ENCODE measurements at places on chromosomes 11 and 22.

DNA sequence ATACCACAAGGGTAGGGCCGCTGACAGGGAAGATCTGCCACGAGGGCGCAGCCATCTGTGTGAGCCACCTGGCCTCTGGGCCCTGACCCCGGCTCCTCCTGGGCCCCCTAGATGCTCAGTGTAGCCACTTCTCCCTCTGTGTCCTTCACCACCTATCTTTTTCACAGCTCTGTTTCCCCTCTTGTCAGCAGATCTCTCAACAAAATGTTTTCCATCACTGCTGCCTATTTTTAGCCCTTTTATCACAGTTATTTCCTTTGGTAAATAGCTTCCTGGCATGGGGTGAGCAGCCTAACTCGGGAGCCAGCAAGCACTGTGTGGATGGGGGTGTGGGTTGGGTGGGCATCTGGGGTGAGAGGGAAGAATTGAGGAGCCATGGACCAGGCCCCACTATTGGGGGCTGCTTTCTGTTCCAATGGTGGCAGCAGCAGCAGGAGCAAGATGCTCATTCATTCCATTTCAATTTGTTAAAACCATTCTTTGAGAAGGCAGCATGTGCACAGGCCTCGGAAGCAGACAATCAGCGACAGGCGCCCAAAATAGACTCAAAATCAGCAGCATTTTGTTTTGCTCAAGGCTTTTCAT is 135.2 kb upstream of the NAV2 start:
- no peak for DNase-seq

DNA sequence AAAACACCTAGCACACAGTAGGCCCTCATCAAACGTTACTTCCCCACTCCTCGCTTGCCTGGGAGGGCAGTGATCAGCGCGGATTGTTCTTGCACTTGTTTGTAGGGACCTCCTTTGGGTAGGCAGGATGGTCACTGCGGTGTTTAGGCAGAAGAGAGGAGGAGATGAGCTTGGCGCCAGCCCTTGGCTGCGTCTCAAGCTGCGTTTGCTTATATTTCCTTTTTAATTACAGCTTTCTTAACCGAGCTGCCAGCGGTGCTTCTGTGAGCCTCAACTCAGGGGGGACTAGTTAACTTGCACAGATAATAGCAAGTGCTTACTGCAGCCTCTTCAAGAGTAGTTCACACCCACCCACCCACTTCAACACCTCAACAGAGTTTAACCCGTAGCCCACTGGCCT is 15.1 kb downstream of the IFT27 start:
- no peak for DNase-seq

DNA sequence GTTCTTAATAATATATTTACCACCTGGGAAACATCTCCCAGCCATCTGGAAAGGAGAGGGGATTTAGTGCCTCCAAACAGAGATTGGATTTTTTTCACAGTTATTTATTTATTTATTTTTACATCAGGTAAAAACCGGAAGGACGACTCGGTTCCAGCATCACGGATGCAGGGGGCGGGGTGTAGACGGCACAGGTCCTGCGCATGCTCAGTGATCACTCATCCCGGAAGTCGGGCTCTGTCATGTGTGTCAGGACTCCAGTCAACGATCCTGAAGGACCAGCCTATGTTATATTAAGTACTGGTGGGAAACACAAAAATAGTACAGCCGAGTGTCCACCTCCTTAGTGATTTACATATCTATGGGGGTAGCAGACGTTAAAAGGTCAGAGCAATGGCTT is 467.6 kb downstream of the NTM start:
- DNase-seq = no peak

GRCh38 chr11:110955776-110956175 is 243.5 kb upstream of the ARHGAP20 start:
- DNase-seq = no peak

DNA sequence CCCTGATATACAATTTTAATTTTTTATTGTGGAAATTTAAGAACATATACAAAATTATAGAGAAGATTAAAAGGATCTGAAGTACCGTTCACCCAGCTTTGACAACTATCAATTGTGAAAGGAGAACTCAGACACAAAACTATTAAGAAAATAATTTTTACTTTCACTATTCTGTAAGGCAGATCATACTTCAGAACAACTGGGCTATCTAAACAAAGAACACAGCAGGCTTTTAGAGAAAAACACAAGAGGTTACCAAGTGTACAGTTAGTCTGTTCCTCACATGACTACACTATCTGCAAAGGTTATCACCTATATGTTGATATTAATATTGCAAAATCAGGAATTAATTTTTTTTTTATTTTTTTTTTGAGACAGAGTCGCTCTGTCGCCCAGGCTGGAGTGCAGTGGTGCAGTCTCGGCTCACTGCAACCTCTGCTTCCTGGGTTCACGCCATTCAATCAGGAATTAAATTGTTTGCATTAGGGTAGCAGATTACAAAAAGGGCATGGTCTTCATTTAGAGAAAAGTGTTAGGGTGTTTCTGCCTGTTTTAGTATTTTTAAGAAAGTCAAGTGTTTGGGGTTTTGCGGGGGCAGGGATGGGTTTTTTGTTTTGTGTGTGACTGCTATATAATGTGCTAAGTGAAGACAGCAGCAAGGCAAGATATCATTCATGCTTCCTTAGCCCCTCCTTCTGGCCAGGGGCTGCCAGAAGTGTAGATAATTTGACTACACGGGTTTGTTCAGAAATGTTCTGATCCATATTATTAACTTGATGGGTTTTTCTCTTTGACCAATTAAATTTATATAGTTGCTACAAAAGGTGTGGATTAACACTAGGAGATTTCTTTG is 27.6 kb upstream of the SIK2 start:
- no peak for DNase-seq

DNA sequence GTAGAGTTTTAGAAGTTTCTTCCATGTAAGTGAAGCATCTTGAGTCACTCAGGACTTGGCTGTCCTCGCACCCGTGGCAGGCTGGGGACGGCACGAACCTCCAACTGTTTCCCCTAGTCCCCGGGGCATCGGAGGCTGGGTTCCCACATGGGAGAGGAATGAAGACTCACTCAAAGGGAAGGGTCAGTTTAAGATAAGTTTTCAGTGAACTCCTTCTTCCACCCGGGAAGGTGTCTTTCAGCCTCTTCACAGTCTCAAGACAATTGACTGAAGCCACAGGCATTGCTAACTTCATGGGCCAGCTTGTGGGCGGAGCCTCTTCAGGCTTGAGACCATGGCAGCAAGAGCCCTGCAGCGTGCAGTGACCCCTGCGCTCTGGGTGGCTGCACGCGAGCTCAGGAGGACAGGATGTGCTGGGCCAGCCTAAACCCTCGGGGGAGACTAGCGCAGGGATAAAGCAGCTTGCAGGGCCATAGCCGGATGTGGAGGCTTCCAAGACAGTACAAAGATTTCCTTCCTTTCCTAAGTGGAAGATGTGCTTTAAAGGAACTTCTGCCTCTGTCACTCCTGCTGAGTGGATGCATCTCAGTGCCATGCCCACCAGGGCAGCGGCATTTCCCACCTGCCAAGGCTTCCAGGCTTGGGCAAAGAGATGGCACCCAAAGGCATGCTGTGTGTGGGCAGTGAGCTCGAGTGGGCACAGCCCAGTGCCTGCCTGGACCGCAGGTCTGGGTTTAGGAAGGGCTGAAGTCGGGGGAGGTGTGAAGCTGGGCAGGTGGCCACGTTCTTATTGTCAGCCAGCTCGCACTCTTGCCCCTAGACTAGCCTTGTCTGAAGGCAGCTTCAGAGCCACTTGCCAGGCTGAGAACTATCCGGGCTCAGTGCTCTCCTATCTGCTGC is 32.9 kb downstream of the PPIL2 start:
- no peak for DNase-seq

DNA sequence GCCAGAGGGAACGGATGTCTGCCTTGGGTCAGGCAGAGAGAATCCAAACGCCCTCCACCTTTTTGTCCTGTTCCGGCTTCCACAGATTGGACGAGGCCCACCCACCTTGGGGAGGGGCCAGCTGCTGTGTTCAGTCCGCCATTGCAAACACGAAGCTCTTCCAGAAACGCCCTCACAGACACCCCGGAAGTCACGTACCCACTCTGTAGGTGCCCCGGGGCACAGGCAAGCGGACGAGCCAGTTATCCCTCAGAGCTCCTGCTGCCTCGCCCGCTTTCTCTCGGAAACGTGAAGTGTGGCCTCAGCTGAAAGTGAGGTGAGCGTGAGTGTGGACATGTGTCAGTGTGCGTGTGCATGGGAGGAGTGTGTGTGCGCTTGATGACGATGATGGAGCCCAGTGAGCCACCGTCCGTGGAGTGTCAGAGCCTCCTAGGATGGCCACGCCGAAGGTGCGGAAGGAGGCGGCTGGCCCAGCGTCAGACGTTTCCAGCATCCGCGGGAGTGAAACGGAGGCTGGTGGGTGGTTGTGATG is 869.2 kb downstream of the TBC1D22A start:
- no peak for DNase-seq

- DNase-seq = no peak
Measured at GRCh38 chr11:101401245-101401644, 182.6 kb downstream of the TRPC6 start.

- DNase-seq = peak; percentile 14
Measured at GRCh38 chr22:37043828-37044538, 7.6 kb upstream of the KCTD17 start.

GRCh38 chr11:105740164-105740903 is 130.5 kb downstream of the GRIA4 start:
- DNase-seq = no peak

- DNase-seq = no peak
Measured at GRCh38 chr11:87136236-87136635, 98.5 kb downstream of the TMEM135 start.

GRCh38 chr11:124310721-124311120 is 3.0 kb downstream of the OR8D1 start:
- no peak for DNase-seq

GRCh38 chr11:61356706-61357105 is 5.0 kb downstream of the CYB561A3 start:
- no peak for DNase-seq

DNA sequence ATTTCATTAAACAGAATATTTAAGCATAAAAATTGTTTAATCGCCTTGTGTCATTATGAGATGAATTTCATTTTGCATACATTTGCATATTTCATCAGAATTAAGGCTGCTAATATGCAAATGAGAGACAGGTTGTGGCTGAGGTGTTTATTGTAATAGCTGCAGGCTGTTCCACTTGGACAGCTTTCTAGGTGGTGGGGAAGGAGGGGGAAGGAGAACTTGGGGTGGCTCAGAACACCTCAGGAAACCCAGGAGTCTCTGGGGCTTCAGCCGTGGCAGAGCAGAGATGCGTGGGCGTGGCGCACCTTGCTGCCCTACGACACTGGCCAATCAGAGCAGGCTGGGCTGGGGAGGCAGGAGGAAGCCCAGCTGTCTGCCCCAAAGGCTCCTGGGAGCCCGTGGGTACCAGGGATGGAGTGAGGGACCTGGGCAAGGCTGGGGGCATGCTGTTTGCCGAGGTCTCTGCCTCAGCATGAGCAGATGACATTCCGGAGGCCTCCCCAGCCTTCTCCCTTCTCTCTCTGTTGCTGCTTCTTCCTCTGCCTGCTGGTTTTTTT is 542.9 kb downstream of the MN1 start:
- DNase-seq = no peak

GRCh38 chr11:33376331-33377310 is 119.4 kb downstream of the HIPK3 start:
- DNase-seq = no peak

- DNase-seq = no peak
Measured at GRCh38 chr11:8100605-8101004, 19.6 kb downstream of the TUB start.

GRCh38 chr11:47434011-47434786 is 8.0 kb upstream of the PSMC3 start:
- DNase-seq = no peak

- no peak for DNase-seq
Measured at GRCh38 chr11:130997278-130997677, 81.0 kb upstream of the SNX19 start.

DNA sequence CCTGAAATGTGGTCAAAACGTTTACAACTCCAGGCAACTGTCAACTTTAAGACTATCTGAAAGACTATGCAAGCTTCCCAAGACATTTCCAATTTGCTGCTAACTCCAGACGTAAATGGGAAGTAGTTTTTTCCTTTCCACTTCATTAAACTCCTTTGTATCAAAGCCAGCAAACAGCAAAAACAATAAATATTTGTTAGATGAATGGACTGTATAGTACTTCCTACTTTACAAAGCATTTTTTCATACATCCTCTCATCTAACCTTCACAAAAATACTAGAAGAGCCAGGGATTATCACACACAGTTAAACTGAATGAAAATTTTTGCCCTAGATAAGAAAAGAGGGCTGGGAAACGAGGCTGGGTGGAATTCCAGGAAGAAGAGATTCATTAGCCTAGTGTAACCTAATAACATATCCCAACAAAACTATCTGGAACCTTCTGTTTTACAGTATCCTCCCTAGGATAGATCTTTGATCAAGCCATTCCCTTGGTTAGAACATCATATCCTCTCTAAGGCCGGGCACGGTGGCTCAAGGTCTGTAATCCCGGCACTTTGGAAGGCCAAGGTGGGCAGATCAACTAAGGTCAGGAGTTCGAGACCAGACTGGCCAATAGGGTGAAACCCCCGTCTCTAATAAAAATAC is 10.4 kb downstream of the NUP98 start:
- DNase-seq = no peak

GRCh38 chr11:61587541-61587941 is 6.7 kb upstream of the SYT7 start:
- DNase-seq = no peak

- DNase-seq = peak; percentile 57
Measured at GRCh38 chr11:2092956-2093412, 46.2 kb downstream of the IGF2 start.

GRCh38 chr11:121500717-121501116 is 48.0 kb upstream of the SORL1-AS1 start:
- no peak for DNase-seq

GRCh38 chr11:115241899-115242298 is 262.3 kb downstream of the CADM1 start:
- no peak for DNase-seq

DNA sequence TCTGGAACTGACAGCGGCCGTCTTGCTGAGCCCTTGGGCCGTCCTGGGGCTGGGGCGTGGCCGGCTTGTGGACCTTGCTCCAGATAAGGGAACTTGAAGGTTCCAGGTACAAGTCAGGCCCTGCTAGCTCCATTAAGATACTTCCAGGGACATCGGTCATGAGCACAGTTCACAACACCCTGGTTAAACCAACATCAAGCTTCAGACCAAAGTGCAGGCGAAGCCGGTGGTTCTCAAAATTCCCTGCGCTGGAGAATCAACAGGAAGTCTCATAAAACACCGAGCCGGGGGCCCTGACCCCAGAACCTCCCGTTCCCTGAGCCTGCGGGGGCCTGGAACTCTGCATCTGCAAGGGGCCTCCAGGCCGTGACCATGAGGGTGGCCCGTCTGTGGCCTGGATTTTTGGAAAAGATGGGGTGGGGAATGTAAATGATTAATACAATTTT is 1043.8 kb downstream of the BRD1 start:
- DNase-seq = no peak

Measured in effector memory CD8-positive, alpha-beta T cell (primary cell).